ENCODE measurements at places on chromosomes 16 and 17.

GRCh38 chr17:36188891-36189306 lies 7.7 kb downstream of the CCL3L1 start:
- DNase-seq = no peak

- no peak for DNase-seq
Measured at GRCh38 chr16:13999071-13999894, 71.8 kb upstream of the MRTFB start.

- DNase-seq = no peak
Measured at GRCh38 chr17:76079956-76080767, 1.2 kb downstream of the ZACN start.

DNA sequence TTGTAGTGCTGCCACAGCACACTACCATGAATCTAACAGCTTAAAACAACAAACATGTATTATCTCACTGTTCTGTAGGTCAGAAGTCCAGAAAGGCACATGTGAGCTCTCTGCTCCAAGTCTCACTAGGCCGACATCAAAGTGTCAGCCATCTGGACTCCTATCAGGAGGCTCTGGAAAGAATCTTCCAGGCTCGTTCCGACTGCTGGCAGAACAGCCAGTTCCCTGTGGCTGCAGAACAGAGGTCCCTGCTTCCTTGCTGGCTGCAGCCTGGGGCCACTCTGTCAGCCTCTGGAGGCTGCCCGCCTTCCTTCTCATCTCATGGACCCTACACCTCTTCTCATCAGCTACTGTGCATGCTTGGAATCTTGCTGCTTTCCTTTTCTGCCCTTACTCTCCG lies 168.9 kb downstream of the CBLN1 start:
- DNase-seq = no peak

DNA sequence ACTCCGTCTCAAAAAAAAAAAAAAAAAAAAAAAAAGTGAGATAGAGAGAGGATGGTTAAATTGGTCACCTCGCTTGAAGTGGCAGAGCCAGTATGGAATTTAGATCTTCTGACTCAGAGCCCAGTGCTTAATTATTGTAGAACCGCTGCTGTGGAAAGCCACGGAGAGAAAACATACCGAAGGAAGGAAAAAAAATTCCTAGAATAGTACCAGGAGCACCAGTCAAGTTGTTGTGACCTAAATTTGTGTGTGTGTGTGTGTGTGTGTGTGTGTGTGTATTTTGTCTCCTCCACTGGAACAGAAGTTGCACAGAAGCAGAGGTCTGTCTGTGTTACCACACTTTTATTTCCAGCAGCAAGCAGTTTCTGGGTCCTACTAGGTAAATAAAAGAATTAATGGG lies 10.6 kb upstream of the NUP85 start:
- DNase-seq = no peak

DNA sequence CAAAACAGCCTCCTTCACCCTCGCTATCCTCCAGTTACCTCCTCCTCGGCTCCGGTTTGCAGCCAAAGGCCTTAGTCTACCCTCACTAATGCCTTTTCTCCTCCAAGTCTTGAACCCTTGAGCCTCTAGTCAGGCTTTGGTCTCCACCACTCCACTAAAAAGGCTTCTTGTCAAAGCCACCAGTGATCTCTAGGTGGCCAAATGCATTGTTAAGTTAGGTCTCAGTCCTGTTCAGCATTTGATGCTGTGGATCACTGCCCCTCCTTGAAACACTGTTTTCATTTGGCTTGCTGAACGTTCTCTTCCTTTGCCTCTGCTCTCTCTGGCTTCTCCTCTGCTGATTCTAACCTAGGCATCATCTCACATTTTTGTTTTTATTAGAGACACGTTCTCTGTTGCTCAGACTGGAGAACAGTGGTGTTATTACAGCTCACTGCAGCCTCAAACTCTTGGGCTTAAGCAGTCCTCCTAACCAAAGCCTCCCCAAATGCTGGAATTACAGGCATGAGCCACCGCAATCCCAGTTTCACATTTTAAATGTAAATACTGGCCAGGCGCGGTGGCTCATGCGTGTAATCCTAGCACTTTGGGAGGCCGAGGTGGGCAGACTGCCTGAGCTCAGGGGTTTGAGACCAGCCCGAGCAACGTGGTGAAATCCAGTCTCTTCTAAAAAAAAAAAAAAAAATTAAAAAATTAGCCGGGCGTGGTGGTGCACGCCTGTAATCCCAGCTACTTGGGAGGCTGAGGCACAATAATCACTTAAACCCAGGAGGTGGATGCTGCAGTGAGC lies 1.1 kb downstream of the SGF29 start:
- DNase-seq = no peak

DNA sequence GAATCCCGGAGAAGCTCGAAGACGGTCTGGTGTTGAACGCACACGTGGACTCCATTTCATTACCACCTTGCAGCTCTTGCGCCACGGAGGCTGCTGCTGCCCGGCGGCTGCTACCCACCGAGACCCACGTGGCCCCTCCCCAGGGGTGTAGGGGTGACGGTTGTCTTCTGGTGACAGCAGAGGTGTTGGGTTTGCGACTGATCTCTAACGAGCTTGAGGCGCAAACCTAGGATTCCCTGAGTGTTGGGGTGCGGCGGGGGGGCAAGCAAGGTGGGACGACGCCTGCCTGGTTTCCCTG lies 1.7 kb upstream of the CBX4 start:
- no peak for DNase-seq

DNA sequence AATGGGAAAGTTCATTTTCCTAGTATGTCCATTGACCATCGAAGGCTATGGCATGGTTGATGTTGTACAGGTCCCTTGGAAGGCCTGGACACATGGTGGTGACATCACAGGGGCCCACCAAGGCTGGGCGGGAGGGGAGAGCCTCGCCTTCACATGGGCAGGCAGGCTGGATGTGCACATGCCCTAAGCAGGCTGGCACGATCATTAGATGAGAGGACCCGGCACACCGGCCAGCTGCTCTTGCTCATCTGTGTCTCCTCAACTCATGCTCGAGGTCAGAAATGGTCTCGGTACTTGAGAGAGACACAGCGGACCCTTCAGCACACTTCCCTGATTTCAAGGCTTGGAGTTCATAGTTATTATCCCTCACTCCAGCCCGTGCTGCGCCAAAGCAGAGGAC lies 416.9 kb upstream of the ZFHX3 start:
- no peak for DNase-seq

DNA sequence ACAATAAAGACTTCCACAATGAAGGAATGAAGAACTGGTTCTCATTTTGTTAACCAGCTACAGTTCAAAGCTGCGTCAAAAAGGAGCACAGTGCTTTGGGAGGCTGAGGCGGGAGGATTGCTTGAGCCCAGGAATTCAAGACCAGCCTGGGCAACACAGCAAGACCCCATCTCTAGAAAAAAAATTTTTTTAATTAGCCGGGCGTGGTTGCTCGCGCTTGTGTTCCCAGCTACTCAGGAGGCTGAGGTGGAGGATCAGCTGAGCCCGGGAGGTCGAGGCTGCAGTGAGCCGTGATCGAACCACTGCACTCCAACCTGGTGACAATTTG lies 764 bp upstream of the SLC6A4 start:
- no peak for DNase-seq

DNA sequence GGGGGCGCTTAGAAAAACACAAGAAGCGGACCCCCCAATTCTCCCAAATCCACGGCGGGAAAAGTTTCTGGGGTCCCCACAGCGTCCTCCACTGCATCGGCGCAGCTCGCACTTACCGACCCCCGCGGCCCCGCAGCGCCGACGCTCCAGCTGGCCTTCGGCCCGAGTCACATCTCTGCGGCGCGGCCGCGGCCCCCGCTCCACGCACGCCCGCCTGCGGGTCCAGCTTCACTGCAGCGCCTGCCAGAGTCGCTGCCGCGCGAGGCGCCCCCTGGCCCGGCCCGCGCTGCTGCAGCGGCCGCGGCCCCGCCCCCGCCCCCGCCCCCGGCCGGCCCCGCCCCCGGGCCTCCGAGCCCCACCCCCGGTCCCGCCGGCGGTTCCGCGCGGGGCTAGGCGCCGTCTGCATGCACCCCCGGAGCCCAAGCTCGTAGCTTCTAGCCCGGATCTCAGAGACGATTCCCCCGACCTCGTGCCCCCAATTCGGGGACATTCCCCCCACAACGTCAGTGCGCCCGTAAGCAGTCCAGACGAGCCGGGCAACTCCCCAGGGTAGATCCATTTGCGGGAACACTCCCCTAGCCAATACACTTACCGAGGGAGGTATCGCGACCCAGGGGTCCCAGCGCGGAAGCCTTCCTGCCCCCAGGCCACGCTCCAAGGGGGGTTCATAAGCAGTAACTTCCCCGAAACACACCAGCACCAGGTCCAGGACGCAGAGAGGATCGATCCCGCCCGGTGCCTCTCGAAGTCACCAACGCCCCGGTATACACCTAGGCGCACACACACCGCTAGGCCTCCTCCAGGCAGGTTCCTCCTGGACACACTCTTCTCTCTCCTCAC lies at the start of gene GPRC5B:
GPRC5B (minus strand) TSS at position 238 of the 840 bp plus-strand sequence. CDS start 12,003 bp downstream, outside the sequence.
- no peak for DNase-seq

DNA sequence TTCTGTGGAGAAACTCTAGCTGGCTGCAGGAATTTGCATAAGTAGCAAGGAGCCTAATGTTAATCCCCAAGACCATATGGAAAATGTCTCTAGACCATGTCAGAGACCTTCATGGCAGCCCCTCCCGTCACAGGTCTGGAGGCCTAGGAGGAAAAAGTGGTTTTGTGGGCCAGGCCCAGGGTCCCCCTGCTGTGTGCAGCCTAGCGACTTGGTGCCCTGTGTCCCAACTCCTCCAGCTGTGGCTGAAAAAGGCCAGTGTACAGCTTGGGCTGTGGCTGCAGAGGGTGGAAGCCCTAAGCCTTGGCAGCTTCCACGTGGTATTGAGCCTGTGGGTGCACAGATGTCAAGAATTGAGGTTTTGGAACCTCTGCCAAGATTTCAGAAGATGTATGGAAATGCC lies 306.9 kb upstream of the CA10 start:
- no peak for DNase-seq

DNA sequence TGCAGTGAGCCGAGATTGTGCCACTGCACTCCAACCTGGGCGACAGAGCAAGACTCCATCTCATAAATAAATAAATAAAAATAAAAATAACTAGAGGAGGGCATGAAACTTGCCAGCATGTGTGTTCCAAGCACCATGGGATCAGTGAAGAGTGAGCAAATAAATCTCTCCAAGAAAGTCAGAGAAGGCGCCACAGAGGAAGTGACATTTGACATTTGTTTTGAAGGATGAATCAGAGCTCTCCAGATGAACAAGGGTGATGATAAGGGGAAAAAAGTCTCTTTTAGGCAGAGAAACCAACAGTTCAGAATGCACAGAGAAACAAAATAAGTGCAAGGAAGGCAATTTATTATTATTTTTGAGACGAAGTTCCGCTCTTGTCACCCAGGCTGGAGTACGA lies 50.3 kb downstream of the IST1 start:
- DNase-seq = no peak

GRCh38 chr16:48838349-48838748 lies 228.4 kb upstream of the N4BP1 start:
- no peak for DNase-seq

DNA sequence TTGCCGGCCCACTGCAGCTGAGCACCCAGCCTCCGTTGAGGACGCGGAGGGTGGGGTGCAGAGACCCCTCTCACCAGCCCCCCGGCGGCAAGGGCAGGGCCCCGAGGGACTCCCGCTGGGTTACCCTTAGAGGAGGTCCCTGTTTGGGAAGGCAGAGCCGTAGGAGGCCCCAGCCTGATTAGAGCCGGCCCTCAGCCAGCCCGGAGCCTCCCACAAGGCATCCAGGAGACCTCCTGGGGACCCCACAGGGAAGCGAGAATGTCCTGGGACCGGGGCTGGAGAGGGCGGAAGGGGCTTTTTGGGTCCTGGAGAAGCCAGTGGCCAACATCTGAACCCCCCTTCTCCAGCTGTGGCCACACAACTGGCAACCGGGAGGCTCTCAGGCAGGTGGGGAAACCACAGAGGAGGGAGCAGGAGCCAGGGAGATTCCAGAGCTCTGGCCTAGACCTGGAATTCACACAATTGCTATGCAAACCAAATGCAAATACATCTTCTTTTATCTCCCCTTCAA lies 21.7 kb upstream of the SP6 start:
- DNase-seq = no peak

DNA sequence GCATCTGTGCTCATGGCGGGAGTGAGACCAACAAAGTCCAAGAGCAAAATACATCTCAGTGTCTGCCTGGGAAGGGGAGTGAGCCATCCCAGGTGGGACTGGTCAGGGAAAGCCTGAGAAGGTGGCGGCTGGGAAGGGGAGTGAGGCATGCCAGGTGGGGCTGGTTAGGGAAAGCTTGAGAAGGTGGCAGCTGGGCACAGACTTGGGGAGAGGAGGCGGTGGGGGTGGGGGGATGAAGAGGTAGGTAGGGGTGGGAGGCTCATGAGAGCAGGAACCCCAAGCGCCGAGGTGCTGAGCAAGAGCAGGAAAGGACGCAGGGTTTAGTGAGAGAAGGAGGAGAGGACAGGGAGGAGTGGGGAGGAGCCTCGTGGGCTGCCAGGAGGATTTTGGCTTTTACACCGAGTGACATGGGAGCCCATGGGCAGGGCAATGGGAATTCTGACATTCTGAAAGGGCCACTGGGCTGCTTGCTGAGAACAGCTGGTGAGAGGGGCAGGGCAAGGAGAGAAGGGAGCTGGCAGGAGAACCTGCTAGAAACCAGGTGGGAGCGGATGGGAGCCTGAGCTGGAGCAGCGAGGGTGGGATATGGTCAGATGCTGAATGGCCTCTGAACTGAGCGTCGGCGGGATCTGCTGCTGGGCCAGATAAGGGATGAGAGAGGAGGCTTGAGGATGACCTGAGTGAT lies 256.1 kb upstream of the RPL38 start:
- no peak for DNase-seq

DNA sequence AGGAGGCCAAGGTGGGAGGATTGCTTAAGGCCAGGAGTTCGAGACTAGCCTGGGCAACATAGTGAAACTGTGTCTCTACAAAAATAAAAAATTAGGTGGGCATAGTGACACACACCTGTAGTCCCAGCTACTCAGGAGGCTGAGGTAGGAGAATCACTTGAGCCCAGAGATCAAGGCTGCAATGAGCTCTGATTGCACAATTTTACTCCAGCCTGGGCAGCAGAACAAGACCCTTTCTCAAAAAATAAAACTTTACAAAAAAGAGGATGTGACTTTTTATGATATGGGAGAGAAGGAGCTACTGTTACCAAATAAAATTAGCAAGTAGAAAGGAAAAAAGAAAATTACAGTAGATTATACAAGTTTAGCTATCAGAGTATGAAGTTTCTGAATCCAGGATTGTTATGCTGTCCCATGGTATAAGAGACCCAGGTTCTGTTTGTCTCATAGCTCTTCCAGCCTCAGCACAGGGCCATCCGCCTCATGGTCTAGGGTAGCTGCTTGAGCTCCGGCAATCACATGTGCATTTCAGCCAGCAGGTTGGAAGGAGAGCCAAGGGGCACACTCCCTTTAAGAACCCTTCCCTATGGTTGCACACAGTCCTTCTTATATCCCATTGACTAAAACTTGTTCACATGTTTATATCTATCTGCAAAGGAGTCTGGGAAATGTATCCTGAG lies 13.5 kb downstream of the EEF2K start:
- DNase-seq = no peak

GRCh38 chr17:61619493-61619892 lies 28.5 kb upstream of the NACA2 start:
- DNase-seq = no peak

DNA sequence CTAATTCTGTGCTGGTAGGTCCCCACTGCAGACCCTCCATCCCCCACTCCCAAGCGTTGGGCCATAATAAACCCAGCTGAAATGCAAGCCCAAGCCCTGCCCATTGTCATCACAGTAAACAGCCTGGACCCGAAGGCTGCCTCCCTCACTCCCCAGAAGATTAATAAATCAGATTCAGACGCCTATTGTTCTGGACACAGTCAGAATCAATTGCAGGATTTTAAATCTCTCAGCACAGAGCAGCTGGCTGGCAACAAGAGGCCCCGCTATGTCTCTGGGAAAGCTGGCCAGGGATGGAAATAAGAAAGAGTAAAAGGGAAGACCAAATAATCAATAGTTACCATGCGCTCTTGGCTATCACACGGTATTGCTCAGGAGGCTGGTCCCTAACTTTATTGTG lies 93.9 kb downstream of the C17orf67 start:
- DNase-seq = no peak
